ENCODE measurements at places on chromosomes 4 and X. TPM values are rescaled to one million over a fixed set of nuclear protein-coding genes. Genes with fewer than 3 reads are reported as not detected.

- no peak for DNase-seq
Observed at GRCh38 chr4:25506032-25506571, 129.0 kb downstream of the ANAPC4 start.

GRCh38 chr4:90419124-90419711 lies 292.0 kb downstream of the CCSER1 start:
- DNase-seq, result peak; percentile 37

GRCh38 chr4:77264826-77265225 lies 107.8 kb downstream of the CCNG2 start:
- DNase-seq, result no peak

CABS1 gene
- total RNA-seq, result not detected

MORC4 gene
- 33.1 TPM for total RNA-seq

RBM46 gene
- not detected for total RNA-seq

PPARGC1A gene
- total RNA-seq, result under 0.01 TPM

Measured in IMR-90 (cell line).